ENCODE measurements at places on chromosomes 16 and 17.
A peak's percentile ranks its signal among the peaks of the same experiment; 100 is the strongest.

DNA sequence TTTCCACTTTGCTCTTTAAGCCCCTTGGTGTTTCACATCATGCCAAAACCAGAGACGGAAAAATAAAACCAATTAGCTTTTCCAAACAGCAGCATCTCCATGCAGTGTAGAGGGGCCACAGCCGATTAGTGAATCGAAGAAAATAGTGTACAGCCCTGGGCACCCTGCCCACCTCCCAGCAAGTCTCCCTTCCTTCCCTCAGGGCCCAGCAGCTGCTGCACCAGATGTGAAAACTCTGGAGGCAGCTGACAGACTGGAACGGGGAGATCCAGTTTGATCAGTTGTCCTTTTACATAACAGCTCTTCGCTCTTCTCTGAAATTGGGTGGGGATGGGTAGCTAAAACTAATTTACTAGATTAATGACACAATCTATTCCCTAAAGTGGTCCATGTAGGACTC lies 19.3 kb downstream of the TMEM11 start:
- no peak for DNase-seq

DNA sequence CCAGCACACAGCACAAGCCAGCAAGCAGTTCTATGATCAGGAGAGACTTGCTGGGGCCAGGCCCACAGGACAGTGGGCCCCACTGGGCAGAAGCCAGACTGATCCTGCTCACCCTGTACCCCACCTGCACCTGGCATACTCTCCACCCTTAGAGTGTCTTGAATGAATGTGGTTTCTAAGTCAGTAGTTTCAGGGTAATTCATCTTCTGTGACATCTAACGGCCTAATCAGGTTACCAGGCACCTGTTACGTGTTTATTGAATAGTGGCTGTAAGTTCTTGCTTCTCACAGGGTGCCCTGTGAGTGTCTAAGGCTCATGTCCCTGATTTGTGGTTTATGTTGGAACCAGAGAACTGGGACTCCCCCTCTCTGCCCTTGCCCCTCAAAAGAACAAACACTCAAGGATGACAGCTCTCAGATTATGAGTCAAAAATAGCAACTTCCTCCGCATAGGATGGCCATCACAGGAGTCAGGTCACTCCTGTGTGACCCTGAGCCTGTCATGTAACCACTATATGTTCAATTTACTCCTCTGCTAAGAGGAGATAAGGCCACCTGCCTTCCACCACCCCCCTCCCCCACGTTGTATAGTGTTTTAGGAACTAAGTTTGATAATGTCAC lies 7.0 kb upstream of the OR2C1 start:
- no peak for DNase-seq

- no peak for DNase-seq
Measured at GRCh38 chr16:47519546-47519945, 58.4 kb downstream of the PHKB start.

DNA sequence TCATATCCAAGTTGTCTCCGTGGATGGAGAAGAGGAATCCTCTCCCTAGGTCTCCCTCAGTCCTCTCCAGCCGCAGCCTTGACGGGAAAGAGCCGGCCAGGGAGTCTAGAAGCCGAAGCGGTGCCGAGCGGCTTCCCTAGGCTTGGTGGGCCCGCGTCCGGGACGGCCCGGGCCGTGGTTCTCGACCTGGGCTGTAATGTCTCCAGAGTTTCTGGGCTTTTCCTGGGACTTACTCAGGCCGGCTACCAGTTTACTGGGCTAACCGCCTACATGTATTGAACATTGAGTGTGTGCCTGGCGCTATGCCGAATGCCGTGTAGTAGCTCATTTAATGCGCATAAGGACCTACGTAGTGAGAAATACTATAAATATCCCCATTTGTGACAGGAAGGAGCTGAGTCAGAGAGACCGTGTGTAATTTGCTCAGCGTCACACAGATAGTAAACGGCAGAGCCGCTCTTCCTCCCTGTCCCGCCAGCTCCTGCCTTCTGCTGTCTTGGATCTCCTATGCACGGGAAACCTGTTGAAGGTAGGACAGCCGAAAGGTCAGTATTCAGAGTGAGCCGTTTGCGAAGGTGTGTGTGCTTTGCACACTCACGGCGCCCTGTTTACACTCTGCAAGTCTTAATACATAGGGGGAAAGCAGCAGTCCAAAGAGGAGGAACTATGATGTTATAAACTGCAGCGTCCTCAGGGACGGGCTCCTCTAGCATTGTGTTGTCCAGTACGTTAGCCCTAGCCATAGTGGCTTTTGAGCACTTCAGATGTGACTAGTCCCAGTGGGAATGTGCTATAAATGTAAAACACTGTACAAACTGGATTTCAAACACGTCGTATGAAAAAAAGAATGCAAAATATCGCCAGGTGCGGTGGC lies 723 bp upstream of the SPAG5 start:
- peak; percentile 59 for DNase-seq

DNA sequence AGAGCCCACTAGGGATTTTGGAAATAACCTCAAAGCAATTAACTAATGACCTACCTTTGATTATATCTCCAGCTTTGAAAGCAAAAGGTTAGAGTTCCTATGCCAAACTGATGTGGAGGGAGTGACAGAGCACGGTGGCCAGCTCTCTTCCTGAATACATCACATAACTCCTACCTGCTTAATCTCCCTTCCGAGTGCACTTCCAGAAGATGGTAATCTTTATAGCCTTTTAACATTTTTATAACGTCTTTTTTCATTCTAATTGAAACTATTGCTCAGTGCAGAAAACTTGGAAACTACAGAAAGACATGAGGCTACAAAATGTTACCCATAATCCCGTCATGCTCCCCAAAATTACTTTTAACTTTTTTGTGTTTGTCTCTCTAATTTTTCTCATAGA lies 110.5 kb upstream of the COX10 start:
- DNase-seq = no peak
